C1 segment of cervical spinal cord (tissue), 14 donors: ENCODE measurements at places on chromosomes 3 and 15.

GRCh38 chr15:57143511-57144078 lies 225.2 kb downstream of the TCF12 start:
- no peak for DNase-seq

DNA sequence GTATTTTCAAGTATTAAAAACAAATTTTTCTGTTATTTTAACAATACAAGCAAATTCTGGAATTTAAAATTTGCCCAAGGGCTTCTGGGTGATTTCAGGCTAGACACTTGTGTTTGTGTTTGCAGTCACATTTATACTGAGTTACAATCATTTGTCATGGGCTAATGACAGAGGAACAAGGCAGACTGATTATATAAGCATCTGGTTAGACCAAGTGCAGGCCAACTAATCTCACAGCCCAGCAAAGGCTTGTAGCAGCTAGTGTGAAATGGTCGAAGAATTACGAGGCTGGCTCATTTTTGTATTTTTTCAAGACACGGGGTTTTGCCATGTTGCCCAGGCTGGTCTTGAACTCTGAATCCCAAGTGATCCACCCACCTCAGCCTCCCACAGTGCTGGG lies 52.1 kb downstream of the CMTM8 start:
- peak; percentile 8 for DNase-seq

DNA sequence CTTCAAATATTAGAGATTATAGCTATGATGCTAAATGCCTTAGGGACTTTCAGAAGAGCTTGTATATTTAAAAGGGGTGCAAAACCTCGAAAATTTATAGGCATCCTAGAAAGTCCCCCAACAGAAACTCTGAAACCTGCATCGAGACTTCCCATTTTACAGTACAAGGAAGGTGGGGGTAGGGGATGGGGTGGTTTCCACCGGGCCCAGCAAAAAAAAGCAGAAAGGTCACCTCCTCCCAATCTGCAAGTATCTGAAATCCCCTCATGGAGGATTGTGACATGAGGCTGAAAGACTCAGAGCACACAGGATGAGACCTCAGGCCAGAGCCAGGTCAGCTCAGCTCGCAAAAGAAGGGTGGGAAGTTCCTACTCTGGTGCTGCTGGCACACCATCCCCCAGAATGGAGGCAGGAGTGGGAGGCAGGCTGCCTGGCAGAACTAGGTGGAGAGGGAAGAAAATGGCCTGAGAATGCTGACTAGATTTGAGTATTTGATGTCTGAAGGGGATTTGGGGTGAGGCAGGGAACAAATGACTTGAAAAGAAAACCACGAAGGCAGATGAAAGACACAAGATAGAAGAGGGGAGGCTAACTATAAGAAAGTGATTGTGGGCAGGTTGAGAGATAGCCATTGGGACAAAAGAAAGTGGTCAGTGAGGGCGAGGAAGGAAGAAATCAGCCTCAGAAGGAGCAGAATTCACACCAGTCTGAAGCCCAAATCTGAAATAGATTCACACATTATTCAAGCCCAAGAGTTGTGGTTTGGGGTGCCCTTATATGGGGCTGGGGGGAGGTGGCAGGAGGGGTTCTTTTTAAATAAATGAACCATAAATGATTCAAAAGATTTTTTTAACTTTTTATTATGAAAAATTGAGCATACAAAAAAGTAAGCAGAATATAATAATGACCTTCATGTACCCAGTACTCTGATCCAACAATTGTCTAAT lies 22.5 kb upstream of the TSC22D2 start:
- DNase-seq, result peak; percentile 17

- no peak for DNase-seq
These were observed 291.7 kb downstream of the MEX3B start for GRCh38 chr15:81754078-81754477.

DNA sequence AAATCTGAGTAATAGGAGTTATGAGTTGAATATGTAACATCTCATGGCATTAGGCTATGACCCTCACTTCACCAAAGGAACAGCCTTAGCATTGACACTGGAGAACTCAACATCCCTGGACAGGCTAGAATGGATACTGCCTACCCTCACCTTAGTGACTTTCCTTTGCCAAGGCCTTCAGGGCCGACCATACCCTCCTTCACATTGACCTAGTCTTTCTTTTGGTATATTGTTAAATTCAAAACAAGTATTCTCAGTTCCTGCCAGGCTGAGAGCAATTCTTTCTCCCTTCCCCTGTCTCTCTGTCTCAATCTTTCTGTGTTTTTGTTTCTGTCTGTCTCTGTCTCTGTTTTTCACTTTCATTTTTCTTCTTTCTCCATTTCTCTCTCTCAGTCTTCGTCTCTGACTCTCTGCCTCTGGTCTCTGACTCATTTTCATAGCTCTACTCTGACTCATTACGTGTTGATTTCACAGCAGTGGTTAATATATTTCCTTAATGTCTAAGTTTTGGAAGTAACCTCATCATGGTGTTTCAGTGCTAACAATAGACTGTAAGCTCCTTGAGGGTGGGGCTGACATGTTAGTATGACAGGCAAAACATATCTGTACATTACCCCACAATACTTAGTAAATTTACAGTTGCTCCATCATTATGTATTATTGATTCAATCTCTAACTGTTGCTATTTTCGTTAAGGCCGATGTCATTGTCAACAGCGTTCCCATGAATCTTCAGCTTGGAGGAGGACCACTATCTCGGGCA lies 32.5 kb downstream of the PARP15 start:
- DNase-seq, result no peak

- no peak for DNase-seq
These were observed 770.2 kb upstream of the ALCAM start for GRCh38 chr3:104596551-104596950.

GRCh38 chr3:42778644-42779043 lies 5.6 kb upstream of the CCDC13 start:
- DNase-seq, result no peak

GRCh38 chr3:177886501-177886900 lies 649.7 kb upstream of the KCNMB2 start:
- DNase-seq, result no peak

DNA sequence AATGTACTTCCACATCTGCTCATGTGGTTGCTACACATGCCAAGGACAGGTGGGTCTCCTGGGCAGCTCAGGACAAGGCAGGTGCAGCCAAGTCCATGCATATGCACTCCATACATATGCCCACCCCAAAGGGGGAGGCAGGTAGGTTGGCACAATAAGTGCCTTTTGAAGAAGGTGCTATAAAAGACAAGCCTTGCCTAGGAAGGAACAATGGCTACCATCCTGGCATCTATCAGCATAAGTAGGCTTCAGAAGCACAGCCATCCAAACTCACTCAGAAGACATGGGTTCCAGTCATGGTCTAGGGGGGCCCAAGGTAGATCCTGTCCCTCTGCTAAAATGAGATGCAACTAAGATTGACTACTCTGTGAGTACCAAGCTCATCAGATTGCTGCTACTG lies 34.6 kb downstream of the NBEAL2 start:
- no peak for DNase-seq

DNA sequence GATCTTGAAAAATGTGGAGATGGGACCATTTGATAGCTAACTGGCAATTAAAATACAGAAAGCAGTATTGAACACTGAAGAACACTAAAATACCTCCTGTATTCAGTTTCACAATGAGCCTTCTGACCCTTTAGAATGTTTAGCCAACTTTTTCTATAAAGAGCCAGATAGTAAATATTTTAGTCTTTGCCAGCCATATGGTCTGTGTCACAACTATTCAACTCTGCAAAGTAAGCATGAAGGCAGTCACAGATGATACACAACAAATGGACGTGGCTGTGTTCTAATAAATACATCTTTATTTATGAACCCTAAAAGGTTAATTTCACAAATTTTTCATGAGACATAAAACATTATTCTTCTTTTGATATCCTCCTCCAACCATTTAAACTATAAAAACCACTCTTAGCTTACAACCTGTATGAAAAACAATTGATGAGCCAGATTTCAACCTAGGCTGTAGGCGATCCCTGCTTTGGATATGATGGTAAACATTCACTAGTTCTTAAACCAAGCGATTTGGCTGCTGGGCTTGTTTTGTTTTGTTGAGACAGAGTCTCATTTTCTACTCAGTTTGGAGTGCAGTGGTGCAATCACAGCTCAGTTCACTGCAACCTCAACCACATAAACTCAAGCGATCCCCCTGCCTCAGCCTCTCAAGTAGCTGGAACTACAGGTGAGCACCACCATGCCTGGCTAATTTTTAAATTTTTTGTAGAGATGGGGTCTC lies 13.6 kb upstream of the CSPG5 start:
- no peak for DNase-seq

DNA sequence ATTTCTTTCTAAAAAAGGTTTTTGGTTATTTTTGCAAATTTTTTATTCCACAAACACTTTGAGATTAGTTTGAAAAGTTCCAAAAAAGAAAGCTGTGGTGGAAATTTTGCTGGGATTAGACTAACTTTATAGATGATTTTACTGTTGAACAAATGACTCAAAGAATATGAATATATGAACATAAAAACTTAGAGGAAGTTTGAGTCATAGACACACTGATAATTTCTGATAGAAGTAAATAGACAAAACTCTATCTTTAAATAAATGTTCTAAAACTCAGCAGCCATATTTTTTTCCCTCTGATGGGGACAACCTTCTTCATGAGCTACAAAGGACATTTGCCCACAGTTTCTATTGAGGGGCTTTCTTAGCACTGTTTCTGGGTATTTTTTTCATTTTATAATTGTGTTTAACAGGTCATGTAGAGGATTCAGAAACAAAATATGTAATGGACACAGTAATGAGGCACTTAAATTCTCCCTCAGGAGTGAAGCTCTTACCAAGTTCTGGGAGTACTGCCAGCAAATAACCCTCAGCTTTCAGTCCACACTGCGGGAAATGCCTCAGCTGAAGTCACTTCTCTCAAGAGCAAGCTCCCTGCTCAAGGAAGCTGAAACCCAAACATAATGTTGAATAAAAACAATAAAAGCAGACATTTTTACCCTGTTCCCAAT lies 157.6 kb downstream of the NFKBIZ start:
- DNase-seq, result no peak

DNA sequence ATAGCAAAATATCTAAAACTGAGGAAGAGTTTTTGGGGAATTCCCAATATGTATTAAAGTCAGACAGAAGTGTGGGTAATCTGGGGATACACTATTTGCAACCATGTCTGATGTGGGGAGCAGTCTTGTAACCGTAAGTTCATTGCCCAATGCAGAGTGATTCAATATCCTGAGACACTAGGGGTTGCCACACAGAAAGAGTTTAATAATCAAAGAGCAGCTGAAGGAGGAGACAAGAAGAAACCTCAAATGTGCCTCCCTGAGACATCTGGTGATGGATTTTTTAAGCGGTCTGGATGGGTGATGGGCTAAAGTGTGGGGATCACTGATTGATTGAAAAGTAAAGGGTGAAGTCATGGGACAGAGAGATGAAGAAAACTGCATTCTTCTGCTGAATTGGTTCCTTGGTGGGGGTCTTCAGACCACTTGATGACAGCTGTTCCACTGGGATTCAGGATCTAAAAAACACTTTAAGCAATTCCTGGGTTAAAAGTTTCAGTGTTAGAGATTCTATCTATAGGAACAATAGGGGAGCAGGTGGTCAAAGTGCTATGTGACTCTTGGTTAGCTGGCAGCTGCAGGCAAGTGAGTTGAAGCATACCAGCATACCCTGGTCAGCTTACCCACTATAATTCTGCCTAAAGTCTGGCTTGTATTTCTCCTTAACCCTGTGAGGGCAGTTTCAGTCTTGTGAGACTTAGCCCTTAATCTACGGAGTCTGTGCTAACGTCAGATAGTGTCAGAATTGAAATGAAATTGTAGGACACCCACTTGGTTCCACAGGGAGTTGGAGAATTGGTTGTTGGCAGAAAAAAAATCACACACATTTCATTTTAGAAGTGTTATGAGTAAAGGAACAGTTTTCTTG lies 425.9 kb upstream of the TGFBR2 start:
- no peak for DNase-seq

DNA sequence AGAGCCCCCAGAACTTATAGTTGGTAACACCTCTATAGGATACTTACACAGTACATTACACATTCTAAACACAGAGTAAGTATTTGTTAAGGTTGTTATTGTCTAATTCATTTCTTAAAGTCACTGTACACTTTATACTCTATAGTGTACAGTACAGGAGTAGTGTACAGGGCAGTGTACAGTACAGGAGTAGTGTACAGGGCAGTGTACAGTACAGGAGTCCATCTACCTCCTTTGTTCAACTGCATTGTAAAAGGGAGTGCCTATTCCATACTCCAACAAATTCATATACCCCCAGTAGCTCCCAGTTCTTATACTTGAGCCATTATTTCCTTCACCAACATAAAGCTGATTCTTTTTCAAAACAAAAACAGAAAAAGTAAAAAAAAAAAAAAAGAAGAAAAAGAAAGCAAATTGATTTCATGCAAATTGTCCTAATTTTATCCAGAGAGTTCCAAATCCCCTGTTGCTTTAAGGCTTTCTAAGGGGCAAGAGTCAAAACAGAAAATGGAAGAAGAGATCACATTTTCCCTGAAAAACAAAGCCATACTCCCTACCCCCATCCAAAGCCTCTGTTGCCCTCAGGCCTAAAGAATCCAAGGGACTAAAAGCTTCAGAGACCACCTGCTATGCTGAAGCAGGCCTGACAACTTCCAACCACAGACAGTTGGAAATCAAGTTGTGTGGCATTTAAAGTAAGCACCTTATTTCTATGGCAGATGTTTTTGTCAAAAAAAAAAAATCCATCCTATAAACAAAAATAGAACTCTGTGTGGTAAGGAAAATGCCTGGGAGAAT lies 125.6 kb downstream of the PLCH1 start:
- no peak for DNase-seq

- no peak for DNase-seq
These were observed 35.6 kb downstream of the SRPRB start for GRCh38 chr3:133841196-133841595.

- no peak for DNase-seq
These were observed 27.1 kb downstream of the SPSB4 start for GRCh38 chr3:141078200-141078599.

DNA sequence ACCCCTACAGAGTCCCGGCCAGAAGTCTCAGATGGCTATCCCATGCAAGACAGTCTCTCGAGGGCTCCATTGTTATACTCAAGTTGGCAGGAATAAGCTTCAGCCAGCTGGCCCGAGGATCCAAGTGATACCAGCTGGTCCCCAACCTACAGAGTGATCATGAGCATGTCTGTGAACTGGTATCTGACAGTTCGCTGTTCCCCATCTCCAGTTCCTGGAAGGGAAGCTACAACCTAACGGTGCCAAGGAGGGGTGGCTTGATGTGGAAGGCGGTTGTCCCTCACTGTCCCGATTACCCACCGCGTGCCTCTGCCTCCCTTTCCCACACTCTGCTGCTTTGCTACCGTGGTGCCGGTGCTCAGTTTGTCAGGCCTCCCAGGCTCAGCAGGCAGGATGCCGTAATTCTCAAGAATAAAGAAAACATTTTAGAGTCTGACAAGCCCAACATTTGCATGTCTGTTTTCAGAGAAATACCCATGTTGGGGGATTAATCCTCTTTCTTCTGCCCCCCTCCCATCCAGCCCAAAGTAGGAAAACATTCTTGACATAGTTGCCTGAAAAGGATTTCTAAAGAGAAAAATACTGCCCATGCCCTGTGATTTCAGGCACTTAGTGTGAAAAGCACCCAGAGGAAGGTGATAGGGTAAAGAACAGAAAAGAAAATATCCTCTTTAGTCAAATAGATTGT lies 49.4 kb upstream of the HES1 start:
- no peak for DNase-seq
